Posterior cingulate gyrus (tissue), 11 donors: ENCODE measurements at places on chromosomes 1 and 21.

GRCh38 chr1:92342401-92342800 is 43.5 kb downstream of the RPAP2 start:
- DNase-seq: no peak

DNA sequence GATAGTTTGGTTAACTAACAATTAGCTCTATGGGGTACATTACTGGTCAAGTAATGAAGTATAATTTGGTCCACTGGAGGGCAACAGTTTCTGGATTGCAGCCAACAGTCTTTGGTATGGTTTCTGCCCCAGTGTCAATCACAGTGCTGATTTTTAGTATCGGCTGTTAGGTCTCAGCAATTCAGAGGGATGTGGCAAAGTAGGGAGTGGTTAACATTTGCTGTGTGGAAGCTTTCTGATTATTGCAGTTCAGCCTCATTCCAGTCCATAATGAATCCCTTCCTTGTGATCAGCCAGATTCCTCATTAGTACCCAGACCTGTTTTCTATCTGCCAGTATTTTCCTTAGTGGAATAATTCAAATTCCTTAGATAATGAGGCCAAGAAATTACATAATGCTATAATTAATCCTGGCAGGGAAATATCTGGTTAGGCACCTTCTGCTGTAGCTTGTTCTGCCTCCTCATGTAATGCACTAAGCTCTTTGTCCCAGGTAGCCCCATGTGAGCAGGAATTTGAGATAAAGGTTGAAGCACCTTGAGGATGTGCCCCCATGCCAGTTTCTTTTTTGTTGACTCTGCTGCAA is 14.0 kb downstream of the F3 start:
- DNase-seq: no peak

GRCh38 chr1:229281339-229281926 is 10.5 kb downstream of the RAB4A start:
- no peak for DNase-seq

DNA sequence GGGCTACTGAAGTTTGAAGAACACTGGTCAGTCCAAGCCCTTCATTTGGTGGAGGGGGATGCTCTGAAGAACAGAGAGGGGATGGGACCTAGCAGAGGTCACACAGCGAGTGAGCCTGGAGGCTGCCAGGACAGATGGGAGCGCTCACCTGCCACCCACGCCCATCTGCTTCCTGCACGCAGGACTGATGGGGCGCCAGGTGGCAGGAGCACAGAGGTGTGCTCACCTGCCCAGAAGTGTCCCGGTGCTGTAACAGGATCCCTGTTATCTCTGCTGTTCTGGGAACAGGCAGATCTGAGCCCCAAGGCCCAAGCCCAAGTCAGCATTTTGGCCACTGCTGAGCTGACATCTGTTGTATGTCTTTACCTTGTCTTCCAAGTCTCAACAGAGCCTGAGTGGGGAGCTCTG is 40.5 kb downstream of the EPHB2 start:
- DNase-seq: no peak

GRCh38 chr1:191320062-191320461 is 838.2 kb upstream of the RGS18 start:
- DNase-seq: no peak

DNA sequence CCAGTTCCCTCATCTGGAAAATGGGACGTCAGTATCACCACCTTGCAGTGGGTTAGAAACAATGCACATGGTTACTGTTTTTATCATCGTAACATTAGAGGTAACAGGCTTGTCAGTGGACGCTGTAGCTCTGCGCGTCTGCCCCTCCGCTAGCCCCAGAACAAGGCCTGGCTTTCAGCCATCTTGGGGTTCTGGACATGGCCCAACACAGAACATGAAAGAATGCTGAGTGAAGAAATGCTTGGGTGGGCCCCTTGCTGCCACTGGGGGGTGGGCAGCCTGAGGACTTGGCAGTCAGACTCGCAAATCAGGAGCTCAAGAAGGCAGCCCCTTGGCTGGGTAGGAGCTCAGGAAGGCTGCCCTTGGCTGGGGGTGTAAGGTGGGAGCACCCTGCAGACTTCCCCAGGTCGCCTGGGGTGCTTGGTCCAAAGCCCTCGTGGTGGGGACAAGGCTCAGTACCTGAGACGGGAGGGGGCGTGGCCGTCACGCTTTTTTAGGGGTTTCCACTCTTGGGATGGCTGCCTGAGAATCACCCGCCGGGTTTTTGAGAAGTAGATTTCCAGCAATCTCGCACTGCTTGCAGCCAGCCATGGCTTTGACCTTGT is 51.7 kb downstream of the SLC37A1 start:
- DNase-seq: no peak

GRCh38 chr1:201393076-201393475 is 6.0 kb downstream of the LAD1 start:
- DNase-seq: peak; percentile 28

GRCh38 chr1:21305900-21306189 is 15.6 kb upstream of the ECE1 start:
- DNase-seq: no peak
